ENCODE measurements at places on chromosomes 6 and 20. TPM values are rescaled to one million over a fixed set of nuclear protein-coding genes. Genes with fewer than 3 reads are reported as not detected.

NHLRC1 gene
- polyA plus RNA-seq = 1.7 TPM

GRCh38 chr20:44615169-44615791 lies 32.9 kb downstream of the PKIG start:
- DNase-seq = no peak

DNA sequence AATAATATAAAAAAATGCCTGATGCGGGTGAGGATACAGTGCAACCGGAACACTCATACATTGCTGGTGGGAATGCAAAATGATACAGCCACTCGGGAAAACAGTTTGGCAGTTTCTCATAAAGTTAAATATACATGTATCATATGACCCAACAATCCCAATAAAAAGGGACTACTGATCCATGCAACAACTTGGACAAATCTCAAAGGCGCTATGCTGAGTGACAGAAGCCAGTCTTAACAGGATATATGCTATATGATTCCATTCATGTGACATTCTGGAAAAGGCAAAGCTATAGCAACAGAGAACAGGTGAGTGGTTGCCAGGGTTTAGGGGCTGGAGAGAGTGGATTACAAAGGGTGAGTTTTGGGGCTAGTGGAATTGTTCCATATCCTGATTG lies 170.2 kb upstream of the MLN start:
- DNase-seq = no peak

- no peak for DNase-seq
Observed at GRCh38 chr20:1537731-1538058, 19.8 kb downstream of the SIRPD start.

- no peak for DNase-seq
Observed at GRCh38 chr20:40207655-40208054, 481.4 kb downstream of the MAFB start.

DNA sequence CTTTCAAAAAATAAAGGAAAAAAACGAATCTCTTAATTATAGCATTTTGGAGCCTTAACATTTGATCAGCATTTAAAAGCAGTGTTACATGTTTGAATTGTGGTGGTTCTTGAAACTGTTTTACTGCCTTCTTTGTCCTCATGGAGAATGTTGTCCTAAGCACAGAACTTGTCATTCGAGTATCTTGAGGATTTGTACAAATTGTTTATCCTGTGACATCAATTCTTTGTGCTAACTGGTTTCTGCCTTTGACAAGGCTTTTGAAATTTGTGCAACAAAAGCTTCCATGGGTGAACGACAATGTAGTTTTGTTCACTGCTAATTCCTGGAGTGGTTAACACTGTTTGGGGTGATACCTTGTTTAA lies 130.8 kb downstream of the SCAF8 start:
- DNase-seq = no peak

DNA sequence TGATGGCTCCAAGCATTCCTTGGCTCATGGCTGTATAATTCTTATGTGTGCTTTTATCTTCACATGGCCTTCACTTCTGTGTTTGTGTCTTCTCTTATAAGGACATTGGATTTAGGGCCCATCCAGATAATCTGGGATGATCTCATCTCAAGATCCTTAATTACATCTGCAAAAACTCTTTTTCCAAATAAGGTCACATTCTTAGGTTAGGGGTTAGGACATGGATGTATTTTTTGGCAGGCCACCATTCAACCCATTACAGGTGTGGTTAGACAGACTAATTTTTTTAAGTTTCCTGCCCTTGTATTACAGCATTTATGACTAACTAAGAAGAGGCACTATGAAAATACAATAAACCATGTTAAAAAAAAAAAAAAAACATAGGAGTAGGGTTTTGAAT lies 254.0 kb downstream of the TPBG start:
- DNase-seq = no peak
